Urothelium cell line (cell line): ENCODE measurements at places on chromosomes 16 and 17.

DNA sequence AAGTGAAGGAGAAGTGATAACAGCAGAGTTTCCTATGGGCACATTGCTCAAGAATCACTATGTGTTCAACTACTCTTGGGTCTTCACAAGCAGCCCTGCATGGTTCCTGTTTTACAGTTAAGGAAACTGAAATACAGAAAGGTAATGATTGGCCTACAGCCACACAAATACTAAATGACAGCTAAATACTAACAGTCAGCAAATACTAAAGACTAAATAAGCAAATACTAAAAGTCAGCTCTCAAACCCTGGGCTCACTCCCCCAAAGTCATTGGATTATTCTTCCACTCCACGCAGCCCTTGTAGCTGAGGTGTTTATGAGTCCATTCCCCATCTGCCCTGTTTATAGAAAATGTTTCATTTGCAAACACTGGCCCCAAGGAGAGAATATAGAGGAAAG lies 372.7 kb upstream of the CDH11 start:
- DNase-seq = no peak

DNA sequence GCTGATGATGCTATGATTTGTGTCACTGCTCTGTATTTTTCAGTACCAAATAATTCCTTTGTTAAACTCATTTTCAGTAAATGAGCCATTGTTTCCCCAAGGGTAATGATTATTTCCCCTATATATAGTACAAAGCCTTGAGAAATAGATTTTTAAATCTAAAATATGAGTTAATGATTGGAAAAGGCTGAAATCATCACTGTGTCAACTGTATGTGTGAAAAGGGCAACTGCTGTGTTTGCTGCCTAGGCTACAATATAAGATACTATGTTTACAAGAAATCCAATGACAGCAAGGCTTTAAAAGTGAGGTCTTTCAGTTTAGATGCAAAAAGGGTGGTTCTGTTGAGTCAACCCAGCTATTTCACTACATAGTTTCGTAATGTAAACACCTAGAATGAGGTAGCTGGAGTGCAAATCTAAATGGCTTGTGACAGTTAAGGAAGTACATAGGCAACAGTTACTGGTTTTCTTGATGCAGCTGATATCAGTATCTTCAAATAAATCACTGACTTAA lies 15.3 kb downstream of the NLK start:
- DNase-seq = no peak

- DNase-seq = peak; percentile 48
Measured at GRCh38 chr16:5605404-5605803, 507.8 kb upstream of the EEF2KMT start.

DNA sequence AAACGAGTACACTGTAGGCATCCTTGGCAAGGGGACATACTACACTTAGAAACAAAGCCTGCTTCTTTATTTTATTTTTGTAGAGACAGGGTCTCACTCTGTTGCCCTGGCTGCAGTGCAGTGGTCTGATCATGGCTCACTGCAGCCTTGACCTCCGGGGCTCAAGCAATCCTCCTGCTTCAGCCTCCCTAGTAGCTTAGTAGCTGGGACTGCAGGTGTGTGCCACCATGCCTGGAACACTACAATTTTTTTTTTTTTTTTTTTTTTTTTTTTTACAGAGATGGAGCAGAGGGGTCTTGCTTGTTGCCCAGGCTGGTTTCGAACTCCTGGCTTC lies 78.2 kb downstream of the WIPI1 start:
- DNase-seq = no peak

GRCh38 chr17:69884356-69884755 lies 190.7 kb upstream of the KCNJ16 start:
- DNase-seq = no peak

DNA sequence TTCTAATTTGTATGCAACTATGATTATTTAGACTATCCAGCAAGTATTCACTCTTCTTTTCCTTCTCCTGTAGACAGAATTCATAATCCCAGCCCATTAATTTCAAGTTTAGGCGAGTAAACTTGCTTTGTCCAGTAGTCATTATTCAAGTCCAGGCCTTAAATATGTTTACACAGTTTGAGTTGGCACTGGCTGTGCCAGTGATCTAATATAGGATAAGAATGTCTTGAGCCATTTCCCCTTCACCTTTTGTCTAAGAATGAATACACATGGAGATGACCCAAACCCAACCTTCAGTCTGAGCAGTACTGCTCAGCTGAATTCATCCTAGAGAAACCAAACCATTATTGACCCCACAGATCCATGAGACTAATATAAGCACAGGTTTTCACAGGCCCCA lies 930.4 kb upstream of the CDH8 start:
- no peak for DNase-seq

DNA sequence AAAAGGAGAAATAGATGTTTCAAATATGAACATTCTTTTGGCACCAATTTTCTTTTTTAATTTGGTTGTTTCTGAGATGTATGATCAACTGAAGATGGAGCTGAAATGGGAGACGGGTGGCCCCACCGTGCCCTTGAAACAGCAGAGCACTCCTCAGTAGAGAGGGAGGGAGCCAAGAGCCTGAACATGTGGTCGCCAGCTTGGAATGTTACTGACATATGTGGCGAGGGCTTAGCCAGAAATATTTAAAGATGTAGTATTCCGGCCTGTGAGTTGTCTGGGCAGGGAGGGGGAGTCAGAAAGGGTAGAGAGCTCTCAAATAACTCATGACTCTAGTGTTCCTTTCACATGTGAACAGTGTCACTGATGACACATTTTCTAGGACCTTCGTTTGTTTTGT lies 13.3 kb upstream of the MRC2 start:
- DNase-seq = no peak

- DNase-seq = no peak
Measured at GRCh38 chr17:65751263-65751662, 189.8 kb upstream of the AXIN2 start.

DNA sequence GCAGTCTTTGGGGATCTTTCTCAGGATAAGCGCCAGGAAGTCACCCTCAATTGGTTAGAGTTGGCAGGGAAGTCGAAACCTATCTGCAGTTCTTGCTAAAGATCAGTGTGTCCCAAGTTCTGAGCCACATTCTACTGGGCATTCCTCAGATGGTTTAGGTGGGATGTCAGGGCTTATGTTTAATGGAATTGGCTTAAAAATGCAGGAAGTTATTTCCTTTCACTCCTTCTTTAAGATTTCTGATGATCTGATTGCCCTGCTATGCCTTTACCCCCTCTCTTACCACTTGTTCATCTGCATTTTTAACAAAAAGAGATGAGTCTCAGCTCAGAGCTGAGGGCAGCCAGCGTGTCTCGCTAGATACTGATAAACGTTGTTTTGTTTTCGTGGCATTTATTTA lies 30.8 kb downstream of the FOXL1 start:
- peak; percentile 68 for DNase-seq

DNA sequence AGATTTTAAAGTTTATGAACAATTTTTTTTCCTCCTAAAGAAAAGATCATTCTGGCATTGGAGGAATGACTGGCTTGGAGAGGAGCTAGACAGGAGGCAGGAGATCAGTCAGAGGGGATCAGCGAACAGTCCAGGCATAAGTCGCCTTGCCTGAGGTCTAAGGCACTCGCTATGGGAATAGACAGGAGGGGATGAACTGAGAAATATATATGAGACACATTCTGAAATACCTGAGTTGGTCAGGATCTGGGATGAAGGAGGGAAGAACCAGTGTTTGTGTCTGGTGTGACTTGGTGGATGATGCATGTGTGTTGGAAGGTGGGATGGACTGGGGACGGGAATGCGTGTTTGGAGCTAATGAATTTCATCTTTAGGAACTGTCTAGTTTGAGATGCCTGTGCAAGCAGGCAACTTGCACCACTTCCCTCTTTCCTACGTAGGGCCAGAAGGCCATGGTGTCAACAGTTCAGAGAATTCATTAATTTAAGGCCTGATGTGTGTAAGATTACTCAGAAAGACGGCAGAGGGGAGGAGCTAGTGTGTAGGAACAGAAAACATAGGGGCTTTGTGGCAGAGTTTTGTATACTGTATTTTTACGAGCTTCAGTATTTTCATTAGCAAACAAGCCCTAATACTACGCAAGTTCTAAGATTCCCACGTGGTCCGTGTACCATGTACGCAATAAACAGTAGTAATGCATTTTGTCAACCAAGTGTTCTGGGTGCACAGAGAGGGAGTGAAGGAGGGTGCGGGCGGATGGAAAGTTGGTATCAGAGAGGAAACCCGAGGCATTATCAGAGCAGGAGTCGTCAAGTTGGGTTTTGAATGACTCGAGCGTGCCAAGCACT lies 825 bp downstream of the HEATR6 start:
- DNase-seq = no peak

DNA sequence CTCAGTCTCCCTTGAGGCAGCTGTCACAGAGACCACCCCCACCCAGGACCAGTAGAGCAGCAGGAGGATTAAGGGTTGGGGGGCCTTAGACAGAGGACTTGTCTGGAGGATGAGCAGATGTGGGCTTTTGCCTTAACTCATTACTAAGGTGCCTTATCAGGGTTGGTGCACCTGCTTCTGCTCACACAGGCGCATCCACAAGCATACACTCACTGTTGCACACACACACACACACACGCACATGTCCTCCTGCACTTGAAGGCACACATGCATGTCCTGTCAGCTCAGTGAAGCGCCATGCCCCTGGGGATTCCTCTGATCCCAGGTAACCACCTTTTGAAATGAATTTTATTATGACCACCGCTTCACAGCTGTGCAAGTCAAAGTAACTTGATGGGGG lies 1.2 kb downstream of the GFAP start:
- DNase-seq = no peak

GRCh38 chr16:80803339-80804055 lies 901 bp downstream of the CDYL2 start:
- peak; percentile 74 for DNase-seq

DNA sequence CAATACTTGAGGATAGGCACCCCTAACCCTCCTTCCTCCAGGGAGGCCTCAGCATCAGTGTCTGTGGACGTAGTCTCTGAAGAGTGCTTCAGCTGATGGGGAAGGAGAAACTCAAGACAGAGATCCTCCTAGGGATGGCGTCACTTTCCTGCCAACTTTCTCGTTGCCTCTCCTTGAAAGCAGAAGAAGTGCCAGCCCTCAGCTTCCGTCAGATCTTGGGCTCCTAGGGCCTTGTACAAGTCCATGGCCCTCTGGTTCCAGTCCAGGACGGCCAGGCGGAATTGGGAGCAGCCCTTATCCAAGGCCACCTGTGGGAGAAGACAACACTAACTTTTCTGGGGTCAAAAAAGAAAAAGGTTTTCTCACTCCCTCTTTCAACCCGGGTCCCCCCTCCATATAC lies 1.3 kb downstream of the SAT2 start:
- DNase-seq = no peak

DNA sequence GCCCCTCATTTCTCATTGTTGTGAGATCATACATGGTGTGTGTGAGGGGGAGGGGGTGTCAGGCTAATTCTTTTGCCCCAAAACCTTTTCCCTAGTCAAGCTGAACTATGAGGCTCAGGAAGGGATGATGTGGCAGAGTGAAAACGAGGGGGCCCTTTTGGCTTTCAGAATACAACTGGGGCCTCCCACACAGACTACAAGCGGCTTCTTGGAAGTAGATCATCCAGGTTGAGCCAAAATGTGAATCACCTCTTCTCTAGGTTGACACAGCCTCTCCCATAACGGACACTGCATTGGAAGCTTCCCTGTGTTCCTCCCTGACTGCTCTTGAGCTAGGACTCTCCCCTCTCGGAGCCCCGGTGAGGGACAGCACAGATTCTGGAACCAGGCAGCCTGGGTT lies 2.3 kb upstream of the ALKBH5 start:
- DNase-seq = no peak

DNA sequence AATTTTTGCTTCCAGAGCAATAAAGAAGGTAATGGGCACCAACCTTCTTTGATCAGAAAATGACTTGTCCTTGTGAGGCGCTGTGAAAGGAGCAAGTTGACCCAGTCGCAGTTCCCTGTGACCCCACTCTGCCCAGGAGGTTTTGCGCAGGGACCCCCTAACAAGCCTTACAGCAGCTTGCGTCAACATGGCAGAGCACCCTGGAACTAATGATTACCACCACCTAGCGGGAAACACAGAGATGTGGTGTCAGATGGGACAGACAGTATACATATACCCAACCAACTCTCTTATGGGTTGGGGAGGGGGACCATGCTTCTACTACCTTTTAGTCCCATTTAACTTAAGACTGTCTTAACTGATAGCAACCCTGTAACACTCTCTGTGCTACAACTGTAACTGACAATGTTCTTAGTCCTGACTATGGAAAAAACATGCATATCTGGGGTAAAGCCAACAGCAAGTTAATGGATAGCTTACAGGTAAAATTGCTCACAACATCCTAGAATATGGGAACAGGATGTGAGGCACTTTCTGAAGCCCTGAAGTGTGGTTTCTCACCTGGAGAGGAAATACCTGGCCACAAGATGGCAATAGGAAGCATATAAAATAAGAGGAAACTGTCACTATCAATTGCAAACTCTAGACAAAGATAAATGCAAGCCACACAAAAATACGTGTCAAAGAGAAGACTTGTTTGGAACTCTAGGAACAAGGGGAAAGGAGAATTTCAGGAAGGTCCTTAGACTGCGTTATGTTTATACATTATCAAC lies 3.0 kb downstream of the KARS1 start:
- no peak for DNase-seq

- DNase-seq = no peak
Measured at GRCh38 chr17:21843318-21843865, 151.1 kb downstream of the KCNJ18 start.

- no peak for DNase-seq
Measured at GRCh38 chr17:17749025-17749772, 67.9 kb downstream of the RAI1 start.

GRCh38 chr17:36869856-36870719 lies 67.2 kb upstream of the LHX1 start:
- DNase-seq = no peak

- no peak for DNase-seq
Measured at GRCh38 chr16:51968749-51969148, 578.2 kb downstream of the TOX3 start.

GRCh38 chr17:79902146-79902791 lies 63.0 kb upstream of the CBX4 start:
- no peak for DNase-seq

DNA sequence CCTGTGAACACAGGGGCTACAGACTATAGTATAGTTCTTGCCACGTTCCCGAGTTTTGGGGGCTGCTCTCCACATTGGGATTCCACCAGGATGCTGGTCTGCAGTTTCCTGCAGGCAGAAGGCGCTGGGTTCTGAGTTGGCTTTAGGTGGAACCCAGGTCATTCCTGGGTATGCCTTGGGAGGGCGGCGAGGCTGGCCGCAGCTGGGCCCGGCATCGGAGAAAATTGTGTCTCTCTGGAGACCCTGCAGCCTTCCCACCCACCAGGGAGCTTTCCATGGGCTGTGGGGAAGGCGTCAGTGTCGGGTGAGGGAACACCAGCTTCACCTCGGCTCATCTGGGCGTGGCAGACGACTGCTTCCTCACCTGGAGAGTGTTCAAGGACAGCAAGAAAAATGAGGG lies 183.6 kb downstream of the RAB11FIP4 start:
- no peak for DNase-seq
